Left kidney (tissue), 8 donors: ENCODE measurements at places on chromosomes 16 and 17.

GRCh38 chr17:38916771-38917170 is 8.6 kb upstream of the LASP1NB start:
- DNase-seq = no peak

DNA sequence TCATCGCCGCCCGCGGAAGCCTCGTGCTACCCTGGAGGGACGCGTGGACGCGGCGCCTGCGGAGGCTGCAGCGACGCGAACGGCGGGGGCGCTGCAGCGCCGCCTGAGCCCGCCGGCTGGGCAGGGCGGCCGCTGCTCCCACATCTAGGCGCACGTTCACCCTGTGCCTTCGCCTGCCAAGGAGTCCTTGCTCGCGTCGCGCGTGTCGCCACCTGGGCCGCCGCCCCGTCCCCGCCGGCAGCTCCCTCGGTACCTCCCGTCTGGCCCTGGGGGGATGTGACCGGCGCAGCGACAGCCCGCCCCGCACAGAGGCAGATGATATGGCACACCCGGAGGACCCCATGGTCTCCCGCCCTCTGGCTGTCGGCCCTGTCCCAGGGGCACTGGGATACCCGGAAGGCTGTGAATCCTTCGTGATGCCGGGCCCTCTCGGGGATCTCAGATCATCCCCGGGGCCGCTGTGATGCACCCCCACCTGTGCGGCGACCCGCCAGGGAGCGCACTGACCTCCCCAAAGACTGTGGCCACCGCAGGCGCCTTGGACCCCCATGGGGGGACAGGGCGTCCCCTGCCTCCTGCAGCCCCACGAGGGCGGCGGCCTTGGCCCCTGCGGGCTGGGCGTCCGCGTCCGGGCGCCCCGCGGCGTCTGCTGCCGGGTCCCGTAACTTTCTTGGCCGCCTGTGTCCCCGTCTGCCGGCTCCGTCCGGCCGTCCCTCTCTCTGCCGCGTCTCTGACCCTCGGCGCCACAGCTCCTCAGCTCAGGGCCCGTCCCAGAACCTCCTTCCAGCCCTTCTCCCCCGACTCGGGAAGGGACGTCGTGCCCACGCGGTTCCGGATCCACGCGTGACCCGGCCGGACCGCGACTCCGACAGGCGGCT is 689 bp upstream of the TBC1D24 start:
- DNase-seq = no peak

DNA sequence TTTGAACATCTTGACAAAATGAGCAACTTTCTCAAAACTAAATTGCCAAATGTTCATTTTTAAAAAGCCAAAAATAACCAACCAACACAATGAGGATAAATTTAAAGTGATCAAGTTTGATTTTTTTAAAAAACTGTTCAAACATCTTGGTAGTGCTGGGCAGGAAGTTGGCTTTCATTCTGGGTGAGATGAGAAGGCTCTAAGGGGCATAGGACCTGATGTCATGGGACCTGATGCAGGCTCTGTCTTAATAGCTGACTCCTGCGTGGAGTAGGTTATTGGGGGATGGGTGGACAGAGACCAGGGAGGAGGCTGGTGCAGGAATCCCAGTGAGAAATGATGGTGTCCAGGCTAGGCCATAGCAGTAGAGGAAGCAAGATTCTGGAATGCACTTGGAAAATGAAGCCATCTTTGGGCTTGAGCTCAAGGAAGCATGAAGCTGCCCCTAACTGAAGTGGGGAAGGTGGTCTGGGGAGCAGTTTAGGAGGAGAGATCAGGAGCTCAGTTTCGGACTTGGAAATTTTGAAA is 20.4 kb downstream of the NLRC5 start:
- DNase-seq = no peak

DNA sequence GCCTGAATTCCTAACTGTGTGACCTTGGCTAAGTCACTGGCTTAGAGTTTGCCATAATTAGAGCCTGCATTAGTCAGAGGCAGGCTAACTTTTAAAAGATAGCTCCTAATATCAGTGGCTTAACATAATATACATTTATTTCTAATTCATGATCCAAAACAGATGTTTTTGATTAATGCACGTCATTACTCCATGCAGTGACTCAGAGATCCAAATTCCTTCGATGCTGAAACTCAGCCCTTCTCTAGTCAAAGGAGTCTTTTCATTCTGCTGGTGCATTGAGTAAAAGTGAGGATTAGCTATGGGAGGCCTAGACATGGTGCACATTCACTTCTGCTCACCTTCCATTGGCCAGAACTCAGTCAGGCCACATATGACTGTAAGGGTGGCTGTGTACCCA is 49.8 kb downstream of the IRX3 start:
- DNase-seq = no peak

DNA sequence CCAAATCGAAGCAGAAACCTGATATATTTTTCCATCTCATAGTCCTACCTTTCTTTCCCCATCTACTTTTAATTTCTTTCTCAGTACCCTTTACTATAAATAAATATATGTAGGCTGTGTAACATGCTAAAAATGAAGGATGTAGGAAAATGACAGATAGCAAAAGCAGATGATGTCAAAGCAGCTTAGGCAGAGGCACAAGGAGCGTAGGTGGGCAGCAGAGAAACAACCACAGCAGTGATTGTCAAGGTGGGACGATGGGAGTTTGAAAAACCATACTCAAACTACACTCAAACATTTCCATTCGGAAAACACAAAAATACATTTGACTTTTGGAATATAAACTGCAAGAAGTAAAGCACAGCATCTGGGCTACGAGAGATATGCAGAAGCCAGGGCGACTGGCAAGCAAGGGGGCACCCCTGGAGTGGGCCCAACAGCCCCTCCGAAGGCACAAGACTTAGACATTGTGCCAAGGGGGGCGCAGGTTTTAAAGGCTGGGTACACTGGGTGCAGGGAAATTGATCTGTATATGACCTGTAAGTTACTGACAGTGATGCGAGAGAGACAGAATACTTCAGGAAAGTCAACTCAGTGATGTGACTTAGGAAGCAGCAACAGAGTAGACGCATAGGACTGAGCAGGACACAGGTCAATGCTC is 31.1 kb downstream of the SNN start:
- no peak for DNase-seq

DNA sequence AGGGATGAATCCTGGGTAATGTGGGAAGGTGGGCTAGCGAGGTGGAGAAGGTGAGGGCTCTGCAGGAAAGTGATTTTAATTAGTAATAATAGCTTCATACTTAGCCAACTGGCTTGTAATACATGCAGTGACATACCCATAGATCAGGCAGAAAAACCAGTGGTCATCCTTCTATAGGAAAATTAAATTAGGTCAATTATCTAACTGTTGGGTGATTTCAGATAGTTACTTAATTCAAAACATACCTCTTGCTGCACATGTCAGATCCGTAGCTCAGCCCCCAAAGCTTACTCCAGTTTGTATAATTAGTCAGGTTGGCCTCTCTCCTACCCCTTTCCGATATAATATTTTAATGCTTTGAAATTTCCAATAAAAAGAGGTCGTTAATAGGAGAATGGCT is 137.0 kb downstream of the TMEM114 start:
- DNase-seq = no peak

DNA sequence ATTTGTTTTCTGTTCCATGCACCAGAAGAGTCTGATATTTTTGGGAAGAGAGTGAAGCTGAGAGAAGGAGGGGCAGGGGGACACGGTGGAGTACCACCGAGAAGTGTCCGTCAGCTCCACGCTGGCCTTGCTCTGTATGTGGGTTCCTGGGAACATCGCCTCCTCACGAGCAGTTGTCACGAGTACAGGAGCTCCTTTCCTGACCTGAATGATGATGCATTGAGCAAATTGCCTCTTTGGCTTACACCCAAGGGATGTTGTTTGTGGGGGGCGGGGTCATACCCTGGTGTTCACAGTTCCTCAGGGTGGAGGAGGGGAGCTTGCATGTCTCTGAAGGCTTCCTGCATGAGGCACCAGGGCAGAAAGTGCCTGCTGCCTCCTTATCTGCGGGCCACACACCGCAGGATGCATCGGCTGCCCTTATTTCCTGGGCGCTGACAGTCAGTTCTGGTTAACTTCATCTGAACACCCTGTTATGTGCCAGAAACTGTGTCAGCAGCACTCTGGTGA is 36.2 kb downstream of the RGS9 start:
- DNase-seq = no peak

DNA sequence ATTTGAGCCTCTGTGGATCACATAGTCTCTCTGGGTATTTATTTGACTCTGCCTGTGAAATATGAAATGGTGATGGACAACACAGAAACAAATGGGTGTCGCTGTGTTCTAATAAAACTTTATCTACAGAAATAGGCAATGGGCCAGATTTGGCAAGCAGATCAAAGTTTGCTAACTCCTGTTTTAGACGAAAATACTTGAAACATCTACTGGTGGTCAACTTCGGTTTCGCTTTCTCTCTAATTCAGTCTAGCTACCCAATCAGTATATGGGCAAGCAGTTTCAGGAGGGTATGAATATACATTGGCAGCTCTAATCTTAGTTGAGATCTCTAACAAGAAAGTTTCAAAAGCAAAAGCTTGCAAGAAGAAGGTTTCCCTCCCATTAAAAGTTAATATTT is 60.1 kb upstream of the DYNLRB2 start:
- no peak for DNase-seq

DNA sequence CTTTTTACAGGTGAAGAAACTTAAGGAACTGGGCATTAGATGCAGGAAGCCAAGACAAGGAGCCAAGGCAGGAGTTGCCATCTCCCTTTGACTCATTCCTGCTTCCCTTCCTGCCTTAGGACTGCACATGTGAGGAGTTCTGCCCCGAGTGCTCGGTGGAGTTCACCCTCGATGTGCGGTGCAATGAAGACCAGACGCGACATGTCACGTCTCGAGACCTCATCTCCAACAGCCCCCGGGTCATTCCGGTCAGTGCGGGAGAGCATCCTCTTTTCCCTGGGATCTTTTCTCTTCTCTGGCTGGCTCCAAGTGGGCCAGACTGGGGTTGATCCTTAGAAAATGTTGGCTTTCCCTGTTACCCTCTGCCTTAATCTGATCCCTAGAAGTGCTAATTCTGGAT is 6.6 kb downstream of the POLR2C start:
- DNase-seq = no peak

- no peak for DNase-seq
Measured at GRCh38 chr17:56987283-56987834, 9.4 kb downstream of the SCPEP1 start.

- peak; percentile 70 for DNase-seq
Measured at GRCh38 chr17:21280081-21280518, 4.4 kb upstream of the MAP2K3 start.

DNA sequence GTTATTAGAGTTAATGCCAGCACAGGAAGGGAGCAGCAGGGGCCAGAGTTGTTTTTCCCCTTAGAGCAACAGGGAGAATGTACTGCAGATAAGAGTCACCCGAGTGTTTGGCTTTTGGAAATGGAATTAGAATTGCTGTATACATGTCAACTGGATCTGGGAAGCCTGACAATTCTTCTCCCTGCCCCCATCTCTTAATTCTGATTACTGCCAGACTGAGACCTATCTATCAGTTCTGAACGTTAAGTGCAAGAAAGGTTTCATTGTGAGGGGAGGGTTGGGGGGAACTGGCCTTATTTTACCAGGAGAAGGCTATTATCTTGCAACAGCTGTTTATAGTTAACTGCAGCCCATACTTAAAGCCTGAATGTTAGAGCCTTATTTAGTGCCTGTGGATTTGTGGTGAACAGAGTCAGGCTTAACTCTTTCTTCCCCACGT is 424.5 kb upstream of the CDH11 start:
- DNase-seq = peak; percentile 33
